HAP-1 (cell line): ENCODE measurements at places on chromosomes 2 and 18.

DNA sequence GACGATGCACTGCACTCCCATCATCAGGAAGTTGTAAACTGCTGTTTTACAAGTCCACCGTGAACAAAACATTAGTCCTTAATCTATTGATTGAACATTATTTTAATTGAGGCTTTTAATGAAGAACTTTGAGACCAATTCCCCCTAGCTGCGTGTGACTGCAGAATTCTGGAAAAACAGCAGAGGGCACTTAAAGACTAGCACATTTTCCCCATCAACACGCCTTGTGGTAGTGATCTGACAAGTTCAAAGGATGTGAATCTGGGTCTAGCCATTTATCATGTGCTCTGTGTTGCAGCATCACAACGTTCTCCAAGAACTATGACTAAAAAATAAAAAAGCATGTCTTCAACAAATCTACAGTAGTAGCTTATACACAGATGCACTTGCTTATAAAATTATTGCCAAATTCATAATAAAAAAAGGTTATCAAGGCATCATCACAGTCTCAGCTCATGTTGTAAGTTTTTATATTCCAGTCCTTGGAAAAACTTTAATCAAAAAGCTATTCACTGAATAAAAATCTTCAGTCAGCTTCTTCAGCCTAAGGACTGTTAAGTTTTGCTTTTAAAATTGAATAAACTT is 35.8 kb downstream of the SKOR2 start:
- DNase-seq, result peak; percentile 32

DNA sequence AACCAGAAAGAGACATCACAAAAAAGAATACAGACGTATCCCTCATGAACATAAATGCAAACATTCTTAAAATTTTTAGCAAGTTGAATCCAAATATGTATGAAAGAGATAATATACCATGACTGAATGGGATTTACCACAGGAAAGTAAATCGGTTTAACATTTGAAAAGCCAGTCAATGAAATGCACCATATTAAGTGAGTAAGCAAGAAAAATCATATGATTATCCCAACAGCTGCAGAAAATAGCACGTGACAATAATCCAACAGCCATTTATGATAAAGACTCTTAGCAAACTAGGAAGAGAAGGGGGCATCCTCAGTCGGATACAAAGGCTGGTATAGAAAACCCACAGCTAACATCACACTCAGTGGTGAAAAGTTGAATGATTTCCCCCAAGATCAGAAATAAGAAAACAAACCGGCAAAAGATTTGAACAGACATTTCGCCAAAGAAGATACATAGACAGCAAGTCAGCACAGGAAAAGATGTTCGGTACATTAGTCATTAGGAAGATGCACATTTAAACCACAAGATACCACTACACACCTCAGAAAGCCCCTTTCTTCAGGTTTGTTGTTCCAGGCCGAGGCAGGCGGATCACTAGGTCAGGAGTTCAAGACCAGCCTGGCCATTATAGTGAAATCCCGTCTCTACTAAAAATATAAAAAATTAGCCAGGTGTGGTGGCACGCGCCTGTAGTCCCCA is 144.3 kb downstream of the INHBB start:
- DNase-seq, result no peak

GRCh38 chr2:235654103-235654813 is 160.4 kb downstream of the AGAP1 start:
- no peak for DNase-seq

DNA sequence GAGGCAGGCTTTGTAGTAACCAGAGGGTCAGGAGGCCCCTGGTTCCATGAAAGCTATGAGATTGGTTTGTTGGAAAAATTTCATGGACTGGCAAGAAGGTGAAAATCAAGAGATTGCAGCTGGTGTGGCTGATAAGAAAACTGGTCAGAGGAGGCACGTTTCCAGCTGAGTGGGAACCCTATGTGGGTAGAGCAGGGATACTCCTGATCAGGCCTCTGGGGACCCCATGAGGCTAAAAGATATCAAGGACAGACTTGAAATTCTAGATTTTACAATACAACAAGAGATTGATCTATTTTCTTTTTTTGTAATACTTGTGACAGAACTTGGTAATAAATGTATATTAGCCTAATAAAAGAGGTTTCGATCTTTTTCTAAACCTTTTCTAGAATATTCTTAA is 1615.1 kb downstream of the DPP10 start:
- DNase-seq, result no peak

GRCh38 chr2:22198381-22199283 is 1074.9 kb downstream of the TDRD15 start:
- DNase-seq, result no peak

- DNase-seq, result no peak
Measured at GRCh38 chr2:200479692-200480265, 30.1 kb downstream of the KCTD18 start.

DNA sequence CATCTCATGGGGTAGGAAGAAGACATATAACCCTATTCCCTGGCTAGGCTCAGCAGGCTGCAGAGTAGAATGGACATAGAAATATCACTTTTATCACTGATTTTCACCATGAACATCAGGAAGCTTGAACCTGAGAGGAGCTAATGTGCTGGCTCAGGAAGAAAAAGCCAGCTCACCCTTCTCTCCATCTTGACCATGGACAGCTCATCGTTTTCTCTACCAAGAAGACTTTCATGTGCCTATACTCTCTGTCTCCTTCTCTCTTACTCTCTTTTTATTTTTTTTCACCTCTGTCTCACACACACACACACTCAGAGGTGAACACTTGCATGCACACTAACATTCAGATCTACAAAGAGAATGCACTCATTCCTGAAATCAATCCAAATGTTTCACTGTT is 372.8 kb upstream of the CNTNAP5 start:
- DNase-seq, result no peak

DNA sequence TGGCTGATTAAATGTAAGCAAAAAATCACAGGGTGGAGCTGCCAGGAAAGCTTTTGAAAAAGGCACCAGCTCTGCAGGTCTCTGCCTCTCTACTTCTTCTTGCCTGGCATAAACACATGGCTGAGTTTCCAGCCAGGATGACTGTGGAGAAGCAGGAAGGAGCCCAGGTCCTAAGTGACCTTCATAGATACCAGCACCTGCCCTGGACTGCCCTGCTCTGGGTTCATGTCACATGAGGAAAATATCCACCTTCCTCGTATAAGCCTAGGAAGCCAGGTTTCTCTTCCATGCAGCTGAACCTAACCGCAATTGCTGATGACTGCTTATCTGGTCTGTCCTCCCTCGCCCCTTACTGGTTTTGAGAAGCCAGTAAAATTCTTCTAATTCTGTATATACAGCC is 47.8 kb upstream of the CREB1 start:
- no peak for DNase-seq

DNA sequence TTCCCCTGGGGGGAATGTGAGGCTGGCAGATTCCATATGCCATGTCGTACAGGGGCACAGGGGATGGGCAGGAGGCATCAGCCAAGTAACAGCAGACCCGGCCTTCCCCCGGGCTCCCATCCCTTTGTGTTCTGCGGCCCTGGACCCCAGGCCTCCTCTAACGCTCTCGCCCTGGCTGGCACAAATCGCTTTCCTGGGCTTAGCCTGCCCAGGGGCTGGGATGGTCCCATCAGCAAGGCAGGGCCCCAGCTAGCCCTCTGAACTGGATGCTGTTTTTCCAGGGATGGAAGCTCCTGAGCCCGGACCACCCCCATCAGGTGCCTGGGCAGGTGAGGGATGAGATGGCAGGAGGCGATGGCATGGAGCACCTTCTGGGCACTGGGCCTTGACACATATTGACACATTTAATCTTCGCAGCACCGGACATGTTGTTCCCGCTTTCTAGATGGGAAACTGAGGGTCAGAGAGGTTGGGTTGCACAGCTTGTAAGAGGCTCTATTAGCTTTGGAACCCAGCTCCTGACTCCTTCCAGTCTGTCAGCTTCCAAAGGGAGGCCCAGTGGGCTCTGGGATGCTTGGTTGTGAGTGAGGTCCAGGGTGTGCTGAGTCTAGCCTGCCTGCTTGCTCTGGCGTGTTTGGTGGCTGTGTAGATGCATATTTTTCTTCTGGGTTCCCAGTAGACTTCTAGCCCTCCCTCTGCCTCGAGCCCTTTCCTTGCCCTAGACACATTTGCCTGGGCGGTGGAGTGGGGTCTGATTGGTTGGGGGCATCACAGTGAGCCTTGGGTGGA is 40.3 kb downstream of the GLI2 start:
- DNase-seq, result no peak

DNA sequence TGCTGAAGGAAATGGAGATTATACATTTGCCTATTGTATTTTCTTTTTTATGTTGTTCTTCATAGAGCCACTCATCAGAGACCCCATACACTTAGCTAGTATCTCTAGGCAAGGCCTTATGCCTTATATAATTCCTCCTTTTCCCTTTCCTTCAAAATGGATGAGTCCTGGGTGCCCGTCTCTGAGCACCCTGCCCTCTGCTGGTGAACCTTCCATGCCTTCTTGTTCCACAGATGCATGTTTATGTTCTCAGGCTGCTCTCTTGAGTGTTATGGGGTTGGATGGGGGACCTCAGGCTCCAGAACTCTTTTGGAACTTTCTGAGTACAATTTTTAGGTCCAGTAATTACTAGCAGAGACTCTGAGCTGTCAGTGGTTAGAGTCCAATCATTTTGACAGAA is 368.6 kb upstream of the SPRED2 start:
- no peak for DNase-seq

GRCh38 chr2:231053846-231054245 is 2.8 kb upstream of the PSMD1 start:
- no peak for DNase-seq

DNA sequence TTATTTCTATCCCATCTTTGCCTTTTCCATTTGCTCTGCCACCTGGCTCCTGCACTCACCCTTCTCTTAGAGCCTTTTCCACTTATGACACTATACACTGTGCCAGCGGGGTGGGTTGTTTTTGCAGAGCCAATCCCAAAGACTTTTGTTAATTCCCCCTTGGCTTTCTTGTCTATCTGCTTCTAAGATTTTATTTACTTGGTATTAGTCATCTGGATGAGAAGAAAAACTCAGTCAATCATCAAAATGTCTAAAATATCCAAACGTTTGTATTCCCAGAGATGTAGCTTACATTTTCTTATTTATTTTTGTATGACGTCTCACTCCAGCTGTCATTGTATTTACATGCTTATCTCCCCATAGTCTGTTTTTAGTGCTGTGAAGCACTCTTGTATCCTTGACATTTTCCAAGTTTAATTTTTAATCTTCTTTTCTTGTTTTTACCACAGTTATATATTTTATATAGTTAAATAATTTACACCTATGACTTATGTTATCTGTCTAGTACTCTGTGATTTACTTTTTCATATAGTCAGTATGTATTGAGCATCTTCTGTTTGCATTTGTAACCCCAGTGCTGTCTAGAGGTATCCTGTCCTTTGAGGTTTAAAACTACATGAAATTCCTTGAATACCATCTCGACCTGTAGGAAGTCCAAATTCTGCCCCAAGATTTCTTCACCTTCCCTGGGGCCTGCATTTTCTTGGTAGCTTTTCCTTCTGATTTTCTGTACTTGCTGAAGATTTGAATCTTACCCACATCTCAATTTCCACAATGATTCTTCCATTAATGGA is 55.1 kb downstream of the COL4A3 start:
- no peak for DNase-seq

DNA sequence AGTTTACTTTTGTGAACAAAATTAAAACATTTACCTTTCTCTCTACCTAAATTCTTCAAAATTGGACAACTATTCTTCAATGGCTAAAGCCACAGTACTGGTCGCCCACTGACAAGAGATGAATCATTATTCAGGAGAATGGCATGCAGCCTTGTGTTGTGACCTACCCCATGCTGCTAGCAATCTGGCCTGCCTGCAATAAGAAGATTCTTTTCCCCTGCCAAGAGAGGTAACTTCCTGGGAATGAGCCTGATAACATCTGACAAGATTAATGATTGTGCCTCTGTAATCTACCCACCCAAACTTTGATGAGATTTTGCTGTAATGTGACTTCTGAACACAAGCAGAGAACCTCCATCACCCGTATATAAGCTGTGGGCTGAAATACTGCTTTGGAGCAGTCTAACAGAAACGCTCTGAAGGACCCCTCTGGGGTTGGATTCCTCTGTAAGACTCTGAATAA is 47.0 kb upstream of the ST3GAL5 start:
- DNase-seq, result no peak
